ENCODE measurements at places on chromosomes 1 and 21. TPM values are rescaled to one million over a fixed set of nuclear protein-coding genes. Genes with fewer than 3 reads are reported as not detected.

The FMO2 gene
- total RNA-seq, result 66.2 TPM

The S100A4 gene
- total RNA-seq, result 268 TPM

The HES2 gene
- total RNA-seq, result not detected

The CR1L gene
- not detected for total RNA-seq

The CLIC6 gene
- total RNA-seq, result 0.66 TPM

The ESPN gene
- total RNA-seq, result 0.33 TPM

The HLX gene
- 8.7 TPM for total RNA-seq

The ST6GALNAC3 gene
- 5.5 TPM for total RNA-seq

The TDRD5 gene
- total RNA-seq, result not detected

The CLDN8 gene
- total RNA-seq, result not detected

Measured in esophagus muscularis mucosa (tissue), 4 donors.